ENCODE measurements at places on chromosomes 4 and X.

DNA sequence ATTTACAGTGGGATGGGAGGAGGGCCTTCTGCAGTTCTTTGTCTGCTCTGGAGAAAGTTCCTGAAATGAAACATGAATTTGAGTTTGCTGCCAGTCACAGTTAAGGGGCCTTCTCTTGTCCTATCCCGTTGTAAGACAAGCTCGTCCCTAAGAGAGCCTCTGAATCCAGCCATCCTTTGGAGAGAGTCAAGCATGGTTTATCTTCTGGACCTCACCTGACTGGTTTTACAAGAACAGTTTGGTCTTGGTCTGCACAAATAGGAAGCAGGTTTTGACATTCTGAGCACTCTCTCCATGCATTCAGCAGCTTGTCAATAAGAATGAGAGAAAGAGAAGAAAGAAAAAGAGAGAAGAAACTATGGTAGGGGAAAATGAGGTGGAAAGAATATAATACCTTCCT is 20.4 kb upstream of the TENM3 start:
- no peak for DNase-seq

- peak; percentile 7 for DNase-seq
Observed at GRCh38 chr4:175536852-175537453, 275.1 kb downstream of the GPM6A start.

GRCh38 chrX:18598413-18598812 is 73.5 kb downstream of the RS1 start:
- no peak for DNase-seq

- DNase-seq, result peak; percentile 65
Observed at GRCh38 chrX:118726887-118727685, at the start of gene IL13RA1. Gene IL13RA1, plus strand, starts transcription at chrX:118727606. Its CDS starts 33 bp downstream, at chrX:118727639.

DNA sequence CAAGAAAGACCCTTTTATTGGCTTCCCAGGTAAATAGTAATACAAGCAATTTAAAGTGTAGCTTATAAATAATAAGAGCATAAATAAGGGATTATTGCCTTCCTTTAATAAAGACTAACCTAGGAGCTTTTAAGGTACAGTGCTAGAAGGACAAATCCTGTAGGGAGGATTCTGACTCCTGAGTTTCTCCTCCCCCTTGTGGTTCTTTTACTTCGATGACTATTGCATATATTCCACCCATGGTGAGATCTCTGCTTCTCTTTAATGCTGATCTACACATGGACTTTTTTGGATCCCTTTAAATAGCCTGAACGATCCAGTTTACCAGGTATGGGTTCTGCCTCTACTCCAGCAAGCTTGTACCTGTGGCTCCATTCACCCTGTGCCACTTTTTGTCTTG is 2.5 kb downstream of the GALNT7 start:
- no peak for DNase-seq

DNA sequence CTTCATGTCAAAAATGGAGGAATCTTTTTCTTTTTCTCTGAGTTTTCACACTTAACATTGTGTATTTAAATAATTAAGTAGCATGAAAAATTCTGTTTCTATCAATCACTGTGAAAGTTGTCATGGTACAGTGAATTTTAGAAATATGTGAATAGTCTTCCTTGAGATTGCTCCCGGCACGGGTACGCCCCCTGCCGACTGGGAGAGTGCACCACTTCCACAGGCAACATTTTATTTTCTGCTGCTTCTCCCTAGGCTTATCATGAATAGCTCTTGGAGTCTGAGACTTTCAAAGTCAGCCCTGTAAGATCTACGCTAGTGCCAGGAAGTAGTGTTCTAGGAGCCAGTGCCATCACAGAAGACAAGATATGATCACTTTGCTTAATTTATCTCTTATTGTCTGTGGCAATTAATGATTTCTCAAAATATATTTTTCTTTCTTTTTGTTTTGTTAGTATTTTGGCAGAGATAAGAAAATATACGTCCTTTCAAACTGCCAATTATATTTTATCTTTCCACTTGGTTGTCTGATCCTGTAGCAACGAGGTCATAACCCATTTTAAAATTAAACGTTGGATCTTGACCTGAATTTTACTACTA is 763.8 kb upstream of the AADAT start:
- DNase-seq, result no peak

GRCh38 chr4:154642373-154643009 is 30.0 kb upstream of the FGG start:
- no peak for DNase-seq

DNA sequence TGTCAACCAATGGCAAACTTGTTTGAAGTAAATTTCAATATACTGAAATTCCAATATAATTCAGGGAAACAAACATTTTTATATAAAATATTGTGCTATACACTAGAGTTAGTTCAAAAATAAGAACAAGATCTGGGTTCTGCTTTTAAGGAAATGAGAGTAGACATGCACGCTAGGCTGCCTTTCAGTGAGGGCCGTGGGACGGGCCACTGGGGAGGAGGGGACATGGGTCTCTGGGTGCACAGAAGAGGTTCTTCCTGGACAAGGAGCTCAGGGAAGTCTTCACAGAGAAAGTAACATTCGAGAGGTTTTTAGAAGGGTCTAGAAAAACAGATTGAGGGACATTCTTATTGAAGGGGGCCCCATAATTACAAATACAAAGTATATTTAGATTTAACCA is 64.4 kb downstream of the SHROOM3 start:
- no peak for DNase-seq

GRCh38 chr4:106019771-106020170 is 124.5 kb downstream of the NPNT start:
- DNase-seq, result no peak

GRCh38 chr4:41361794-41362526 is 105.2 kb downstream of the UCHL1 start:
- no peak for DNase-seq

DNA sequence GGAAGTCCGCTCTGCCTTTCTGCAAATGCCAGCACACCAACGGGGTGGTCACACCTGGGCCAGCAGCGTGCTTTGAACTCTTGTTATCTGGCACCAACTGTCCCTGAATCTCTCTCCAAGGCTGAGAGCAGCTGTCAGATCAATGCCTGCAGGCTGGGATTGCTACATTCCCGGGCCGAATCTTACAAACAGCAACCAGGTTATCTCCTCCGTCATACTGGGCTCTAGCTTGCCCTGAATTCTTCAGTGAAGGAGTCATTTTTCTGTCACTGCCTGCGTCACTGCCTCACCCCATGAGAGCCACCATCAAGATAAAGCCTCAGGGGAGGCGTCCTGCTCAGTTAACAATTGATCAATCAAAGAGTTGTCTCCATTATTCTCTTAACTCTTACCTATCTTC is 329.4 kb upstream of the PPARGC1A start:
- no peak for DNase-seq

DNA sequence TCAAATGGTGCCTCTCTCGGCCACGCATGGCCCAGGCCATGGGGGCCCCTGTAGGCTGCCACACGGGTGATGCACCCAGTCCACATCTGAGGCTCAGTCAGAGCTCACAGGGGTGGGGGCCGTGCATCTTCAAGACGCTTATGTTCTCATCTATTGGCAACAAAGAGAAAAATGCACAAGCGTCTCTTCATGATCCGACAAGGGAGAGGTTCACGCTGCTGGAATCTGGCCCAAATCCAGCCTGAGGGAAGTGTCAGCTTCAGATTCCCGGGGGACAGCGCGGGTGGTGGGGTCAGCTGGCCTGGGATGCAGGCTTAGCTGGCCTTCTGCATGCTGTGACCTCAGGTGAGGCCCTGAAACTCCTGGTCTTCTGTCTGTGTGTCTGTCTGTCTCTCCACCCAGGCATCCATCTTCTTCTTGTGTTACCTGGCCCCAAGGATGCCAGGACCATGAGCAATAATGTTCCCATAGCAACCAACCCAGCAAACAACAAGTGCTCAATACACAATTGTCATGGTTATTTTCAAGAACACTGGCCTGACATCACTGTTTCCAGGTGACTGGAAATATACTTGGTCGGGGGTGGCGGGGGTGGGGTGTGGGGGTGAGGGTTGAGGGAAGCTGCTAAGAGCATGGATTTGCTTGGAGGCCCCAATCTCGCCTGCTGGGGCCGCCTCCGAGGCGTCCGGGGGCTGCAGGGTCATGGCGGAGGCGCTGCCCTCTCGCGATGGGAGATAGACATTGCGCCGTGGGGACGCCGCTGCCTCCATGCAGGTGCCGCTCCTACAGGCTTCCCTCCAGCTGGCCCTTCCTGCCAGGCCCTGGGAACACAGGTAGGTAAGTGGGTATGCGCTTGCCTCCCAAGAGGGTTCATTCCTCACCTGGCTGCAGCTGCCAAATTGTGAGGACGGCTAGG is 48.3 kb downstream of the ABLIM2 start:
- DNase-seq, result no peak

DNA sequence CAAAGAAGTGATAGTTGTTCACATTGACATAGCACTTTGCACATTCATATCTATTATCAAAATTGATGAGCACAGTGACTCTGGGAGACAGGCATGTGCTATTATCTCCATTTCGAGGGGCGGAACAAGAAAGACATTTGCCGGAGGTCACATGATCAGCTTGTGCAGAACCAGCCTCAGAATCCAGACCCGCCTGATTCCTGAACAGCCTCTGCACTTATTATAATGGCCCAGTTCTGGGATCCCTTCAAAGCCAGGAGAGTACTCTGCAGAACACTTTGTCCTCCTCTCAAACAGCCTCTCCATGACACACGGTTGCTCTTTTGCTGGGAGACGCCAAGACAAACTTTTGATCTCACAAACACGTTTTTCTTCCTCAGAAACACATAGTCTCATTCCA is 48.4 kb downstream of the RWDD4 start:
- no peak for DNase-seq

DNA sequence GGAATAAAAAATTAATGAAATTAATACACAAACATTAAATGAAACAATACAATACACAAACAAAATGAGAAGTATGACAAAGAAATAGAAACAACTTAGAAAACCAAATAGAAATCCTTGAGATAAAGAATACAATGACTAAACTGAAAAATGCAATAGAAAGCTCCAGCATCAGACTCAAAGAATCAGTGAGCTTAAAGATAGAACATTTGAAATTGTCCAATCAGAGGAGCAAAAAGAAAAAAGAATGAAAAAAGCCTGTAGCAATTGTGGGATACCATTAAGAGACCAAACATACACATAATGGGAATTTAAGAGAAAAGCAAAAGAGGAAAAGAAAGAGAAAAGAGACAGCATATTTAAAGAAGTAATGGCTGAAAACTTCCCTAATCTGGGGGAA is 25.7 kb downstream of the EMCN start:
- no peak for DNase-seq

- DNase-seq, result no peak
Observed at GRCh38 chrX:134144231-134144630, 92.8 kb upstream of the CCDC160 start.

- DNase-seq, result peak; percentile 80
Observed at GRCh38 chr4:86302251-86302650, 57.6 kb downstream of the MAPK10 start.

GRCh38 chr4:8726344-8726851 is 133.8 kb downstream of the CPZ start:
- DNase-seq, result no peak

- no peak for DNase-seq
Observed at GRCh38 chr4:107380836-107381438, 339.1 kb downstream of the PAPSS1 start.

DNA sequence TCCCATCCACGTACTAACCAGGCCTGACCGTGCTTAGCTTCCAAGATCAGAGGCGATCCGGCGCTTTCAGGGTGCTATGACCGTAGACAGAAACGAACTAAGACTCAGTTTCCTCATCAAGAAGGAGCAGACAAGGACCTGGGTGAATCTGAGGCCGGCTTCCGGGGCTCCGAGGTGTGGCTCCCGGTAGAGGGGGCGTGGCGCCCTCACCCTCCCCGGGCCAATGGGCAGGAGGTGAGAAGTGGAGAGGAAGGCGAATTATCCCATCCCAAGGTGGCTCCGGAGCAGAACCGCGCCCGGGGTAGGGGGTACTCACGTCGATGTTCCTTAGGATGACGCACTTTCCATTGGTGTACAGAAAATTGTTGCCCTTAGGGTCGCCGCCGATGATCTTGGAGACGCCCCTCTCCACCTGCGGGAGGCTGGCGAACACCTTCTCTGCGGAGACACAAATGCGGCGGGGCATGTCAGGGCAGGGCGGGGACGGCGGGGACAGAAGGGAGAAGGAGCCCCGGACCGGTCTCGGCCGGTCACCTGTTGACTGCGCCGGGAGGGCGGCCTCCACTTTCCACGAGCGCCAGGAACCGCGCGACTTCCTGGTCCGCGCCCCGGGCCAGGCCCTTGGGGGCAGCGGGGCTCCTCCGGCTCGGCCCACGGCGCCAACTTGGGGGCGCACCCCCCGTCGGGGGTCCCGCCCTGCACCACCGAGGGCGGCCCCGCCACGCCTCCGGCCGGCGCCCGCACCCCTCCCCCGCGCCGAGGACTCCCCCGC is 616 bp downstream of the WDR1 start:
- DNase-seq, result no peak

DNA sequence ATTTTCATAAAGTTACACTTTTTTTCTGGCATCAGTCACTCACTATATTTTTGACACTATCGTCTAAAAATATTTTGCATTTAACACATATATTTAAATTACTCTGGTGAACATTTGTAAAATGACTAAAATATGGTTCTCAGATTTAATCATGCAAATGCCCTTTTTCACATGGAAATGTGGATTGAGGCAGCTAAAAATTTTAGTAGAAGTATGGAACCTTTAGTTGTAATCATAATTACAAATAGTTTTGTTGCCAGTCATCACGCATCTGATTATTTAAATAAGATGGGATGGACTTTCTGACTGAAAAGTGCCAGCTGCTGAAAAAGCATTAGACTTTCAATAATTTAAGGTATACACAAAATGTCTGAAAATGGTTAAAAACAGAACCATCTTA is 119.3 kb downstream of the PDHA2 start:
- no peak for DNase-seq

DNA sequence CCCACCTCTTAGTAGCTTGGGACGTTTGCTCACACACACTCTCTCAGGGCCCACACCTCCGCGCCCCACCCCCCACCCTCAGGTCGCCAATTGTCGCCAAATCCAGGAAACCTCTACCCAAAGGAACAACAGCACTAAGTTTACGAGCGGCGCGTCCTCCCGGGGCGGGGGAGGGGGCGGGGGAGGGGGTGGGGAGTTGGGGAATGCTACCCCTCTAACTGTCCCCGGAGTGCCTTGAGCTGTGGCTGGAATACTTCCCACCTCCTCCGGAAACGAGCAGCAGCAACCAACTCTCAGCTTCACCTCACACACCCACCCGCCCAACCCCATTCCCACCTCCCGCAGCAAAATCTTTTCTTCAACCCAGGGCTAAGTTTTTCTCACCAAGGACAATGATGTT is 135.6 kb upstream of the ZIC3 start:
- DNase-seq, result no peak

DNA sequence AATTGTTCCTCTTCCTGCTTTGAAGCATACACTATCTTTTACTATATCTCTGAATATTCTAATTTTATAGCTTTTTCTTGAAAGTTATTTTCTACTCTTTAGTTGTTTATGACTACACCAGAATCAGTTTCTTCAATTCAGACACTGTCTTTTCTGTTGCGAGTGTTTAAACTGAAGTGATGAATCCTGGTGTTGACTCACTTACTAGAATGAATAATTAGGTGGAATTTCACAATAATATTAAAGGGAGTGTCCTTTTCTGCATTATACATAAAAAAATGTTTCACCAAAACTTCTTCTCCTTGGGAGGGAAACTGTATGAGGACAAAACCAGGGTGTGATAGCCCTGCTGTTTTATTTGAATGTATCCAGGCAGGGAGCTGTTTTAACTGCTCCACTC is 1383.1 kb downstream of the C4orf33 start:
- no peak for DNase-seq

- DNase-seq, result no peak
Observed at GRCh38 chrX:40107291-40108161, 9.8 kb upstream of the BCOR start.

- DNase-seq, result peak; percentile 49
Observed at GRCh38 chrX:102863735-102864134, 73.3 kb upstream of the RAB40AL start.

GRCh38 chr4:16717266-16717970 is 181.0 kb downstream of the LDB2 start:
- DNase-seq, result no peak
